ENCODE measurements at places on chromosomes 7 and 10. TPM values are rescaled to one million over a fixed set of nuclear protein-coding genes. Genes with fewer than 3 reads are reported as not detected.
A peak's percentile ranks its signal among the peaks of the same experiment; 100 is the strongest.

Gene OR2A5
- not detected for total RNA-seq

Gene PHKG1
- 5.6 TPM for total RNA-seq

Gene MUC12
- 0.14 TPM for total RNA-seq

Gene CNPY1
- not detected for total RNA-seq

Gene FXYD4
- not detected for total RNA-seq

GRCh38 chr7:1288996-1289551 lies 56.4 kb downstream of the UNCX start:
- H3K27me3 ChIP-seq, result peaks cover 3% of the 10 kb centered on the region
- H3K4me3 ChIP-seq, result peak overlapping the region; percentile 48
- no peak for DNase-seq
- no peak overlapping the region for H3K27ac ChIP-seq

DNA sequence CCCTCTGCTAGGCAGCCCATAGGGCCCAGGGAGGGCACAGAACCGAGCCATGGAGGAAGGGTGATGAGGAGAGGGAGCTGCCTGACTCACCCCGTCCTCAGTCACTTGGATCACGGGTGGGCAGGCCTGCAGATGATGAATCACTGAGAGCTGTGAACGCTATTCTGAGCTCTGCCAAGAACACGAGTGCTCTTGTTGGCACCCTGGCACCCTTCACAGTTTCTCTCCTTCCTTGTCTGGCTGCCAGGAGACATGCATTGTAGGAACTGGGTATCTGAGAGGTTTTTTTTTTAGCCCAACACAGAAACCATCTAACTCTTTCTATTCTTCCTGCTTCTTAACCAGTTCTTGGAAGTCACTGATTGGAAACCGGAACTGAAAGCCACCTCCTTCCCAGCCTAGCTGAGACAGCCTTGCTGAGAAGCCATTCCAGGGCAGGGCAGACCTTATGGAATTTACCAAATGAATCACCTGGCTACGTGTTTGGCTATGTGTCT lies 82.1 kb downstream of the SLC37A3 start:
- peak overlapping the region; percentile 82 for H3K27ac ChIP-seq
- H3K36me3 ChIP-seq, result no peaks in the 10 kb centered on the region
- no peak overlapping the region for H3K4me3 ChIP-seq
- DNase-seq, result peak; percentile 94
- no peaks in the 10 kb centered on the region for H3K27me3 ChIP-seq

- H3K27ac ChIP-seq, result no peak overlapping the region
- no peaks in the 10 kb centered on the region for H3K27me3 ChIP-seq
Observed at GRCh38 chr7:133775201-133775600, 351.9 kb upstream of the LRGUK start.

DNA sequence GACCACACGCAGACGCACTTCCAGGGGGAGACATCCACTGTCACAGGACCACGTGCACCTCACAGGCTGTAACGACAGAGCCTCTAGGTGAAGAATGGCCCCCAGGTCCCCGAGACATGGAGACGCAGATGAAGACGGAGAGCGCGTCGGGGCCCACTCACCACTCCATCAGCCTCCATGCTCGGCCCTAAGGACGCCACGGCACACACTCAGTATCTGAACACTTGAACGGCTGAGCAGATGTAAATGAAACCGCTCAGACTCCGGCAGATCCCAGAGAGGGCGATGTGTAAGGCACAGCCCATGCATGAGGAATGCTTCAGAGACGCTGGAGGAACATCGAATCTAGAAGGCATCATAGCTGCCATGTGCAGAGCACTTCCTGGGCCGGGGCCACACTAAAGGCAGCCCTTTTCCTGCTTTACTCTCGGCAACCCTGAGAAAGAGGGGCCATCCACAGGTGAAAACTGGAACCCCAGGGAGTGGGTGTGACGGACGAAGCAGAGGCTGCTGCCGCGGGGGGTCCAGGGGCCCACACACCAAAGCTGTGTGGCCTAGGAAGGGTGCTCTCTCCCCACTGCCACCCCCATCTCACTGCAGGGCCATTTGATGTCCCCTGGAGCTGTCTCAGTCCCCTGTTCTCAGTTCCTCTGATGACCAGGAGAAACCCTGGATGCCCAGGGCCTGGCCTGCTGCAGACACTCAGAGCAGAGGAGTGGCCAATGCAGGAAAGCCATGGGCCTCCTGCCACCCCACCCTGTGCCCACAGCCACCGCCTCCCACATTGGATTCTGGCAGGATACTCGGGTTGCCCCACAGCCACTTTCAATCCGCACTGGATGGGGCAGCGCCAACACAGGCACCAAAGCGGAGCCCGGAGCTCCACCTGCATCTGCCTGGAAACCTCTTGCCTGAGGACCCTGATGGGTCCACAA lies 253.8 kb downstream of the MAD1L1 start:
- H3K4me3 ChIP-seq, result no peak overlapping the region
- no peaks in the 10 kb centered on the region for H3K4me1 ChIP-seq
- H3K27me3 ChIP-seq, result no peaks in the 10 kb centered on the region
- H3K36me3 ChIP-seq, result no peaks in the 10 kb centered on the region

- no peak overlapping the region for H3K4me3 ChIP-seq
- no peak overlapping the region for H3K27ac ChIP-seq
- DNase-seq, result no peak
Observed at GRCh38 chr7:48904975-48905374, 19.4 kb upstream of the CDC14C start.

DNA sequence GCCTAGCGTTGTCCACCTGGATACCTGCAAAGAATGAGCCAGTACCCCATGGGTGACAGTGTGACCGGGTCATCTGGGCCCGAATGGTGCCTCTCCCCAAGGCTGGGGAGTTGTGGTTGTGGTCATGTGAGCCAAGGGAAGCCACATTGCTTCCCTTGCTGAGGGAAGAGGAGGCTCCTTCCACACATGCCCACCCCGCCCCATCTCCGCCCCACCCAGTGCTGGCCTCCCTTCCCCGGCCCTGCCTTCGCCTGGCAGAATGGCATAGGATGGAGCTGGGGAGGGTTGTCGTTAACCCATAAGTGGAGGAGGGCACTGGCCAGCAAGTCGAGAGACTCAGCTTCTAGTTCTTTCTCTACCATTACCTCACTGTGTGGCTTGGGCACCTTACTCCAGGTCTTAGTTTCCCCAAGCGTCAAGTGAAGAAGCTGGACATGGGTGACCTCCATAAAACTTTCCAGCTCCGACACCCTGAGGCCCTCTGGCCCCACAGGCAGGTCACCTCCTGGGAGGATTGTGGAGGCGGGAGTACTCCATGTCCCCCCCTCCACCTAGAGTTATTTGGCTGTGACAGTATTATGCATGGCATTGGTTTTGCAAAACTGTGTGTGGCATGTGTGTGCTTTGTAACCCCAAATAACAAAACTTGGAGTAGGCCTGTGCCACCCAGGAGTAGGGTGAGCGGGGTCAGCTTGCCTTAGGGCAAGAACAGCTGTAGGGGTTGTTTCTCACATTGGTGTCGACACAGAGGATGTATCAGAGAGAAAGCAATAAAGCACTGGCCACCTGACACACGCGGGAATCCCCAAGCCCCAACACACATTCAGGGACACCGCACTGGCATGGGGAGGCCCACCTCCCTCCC lies 90.5 kb upstream of the MACROH2A2 start:
- no peaks in the 10 kb centered on the region for H3K4me1 ChIP-seq
- H3K36me3 ChIP-seq, result no peaks in the 10 kb centered on the region
- H3K27ac ChIP-seq, result no peak overlapping the region
- H3K27me3 ChIP-seq, result no peaks in the 10 kb centered on the region

GRCh38 chr10:11150231-11150731 lies 132.6 kb downstream of the CELF2 start:
- H3K36me3 ChIP-seq, result no peaks in the 10 kb centered on the region
- H3K27ac ChIP-seq, result no peak overlapping the region
- peaks cover 55% of the 10 kb centered on the region for H3K4me1 ChIP-seq
- H3K4me3 ChIP-seq, result no peak overlapping the region

DNA sequence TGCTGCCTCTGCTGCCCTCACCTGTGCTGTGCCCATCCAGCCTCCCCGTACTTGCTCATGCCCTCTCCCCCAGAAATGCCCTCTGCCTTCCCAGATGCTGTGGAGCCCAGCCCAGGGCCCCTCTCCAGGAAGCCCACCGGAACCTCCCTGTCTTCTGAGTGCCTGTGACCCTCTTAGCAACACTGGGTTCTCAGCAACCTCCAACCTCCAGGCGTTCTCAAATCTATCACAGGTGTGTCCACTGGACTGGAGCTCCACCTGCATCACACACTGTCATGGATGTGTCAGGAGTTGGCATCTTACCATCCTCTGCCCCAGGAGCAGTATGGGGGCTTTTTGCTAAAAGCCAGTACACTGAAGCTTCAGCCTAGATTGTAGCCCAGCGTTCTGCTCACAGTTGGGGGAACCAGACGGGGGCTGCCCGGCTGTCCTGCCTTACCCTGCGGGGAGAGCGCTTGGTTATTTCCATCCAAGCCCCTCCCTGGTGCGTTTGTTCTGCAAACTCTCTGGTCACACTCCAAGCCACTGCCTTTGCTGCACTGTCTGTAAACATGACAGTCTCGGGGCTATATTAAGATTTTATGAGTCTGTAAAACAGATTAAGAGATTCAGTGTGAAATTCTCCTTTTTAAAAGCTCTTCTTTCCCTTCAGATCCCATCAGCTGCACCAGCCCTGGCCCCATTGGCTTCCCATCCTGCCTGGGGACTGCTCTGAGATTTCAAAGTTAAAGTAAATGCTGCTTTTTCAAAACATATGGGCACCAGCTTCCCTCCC lies 71.3 kb upstream of the CPXM2 start:
- peak; percentile 90 for DNase-seq
- H3K4me1 ChIP-seq, result peaks cover 66% of the 10 kb centered on the region
- peak overlapping the region; percentile 60 for H3K27ac ChIP-seq
- H3K36me3 ChIP-seq, result no peaks in the 10 kb centered on the region

GRCh38 chr7:50213622-50214017 lies 90.9 kb upstream of the IKZF1 start:
- no peaks in the 10 kb centered on the region for H3K4me1 ChIP-seq
- no peak for DNase-seq
- H3K36me3 ChIP-seq, result no peaks in the 10 kb centered on the region
- H3K27me3 ChIP-seq, result no peaks in the 10 kb centered on the region
- no peak overlapping the region for H3K27ac ChIP-seq

DNA sequence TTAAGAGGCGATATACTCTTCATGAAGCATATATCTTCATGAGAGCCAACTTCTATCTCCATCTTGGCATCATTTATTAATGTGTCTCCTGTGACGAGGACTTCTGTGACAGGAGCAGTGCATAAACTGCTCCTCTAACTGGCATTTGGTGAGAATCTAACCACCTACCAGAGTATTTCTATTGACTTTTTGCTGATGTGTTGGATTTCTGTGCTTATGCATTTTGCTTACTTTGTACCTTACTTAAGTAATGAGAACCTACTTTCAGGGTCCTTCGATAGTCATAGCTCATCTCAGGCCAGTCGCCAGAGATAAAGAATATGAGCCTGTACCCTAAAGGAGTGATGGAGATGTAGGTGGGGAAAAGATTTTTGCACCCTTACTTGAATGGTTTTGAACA lies 265.7 kb downstream of the SUGCT start:
- H3K36me3 ChIP-seq, result no peaks in the 10 kb centered on the region
- no peaks in the 10 kb centered on the region for H3K27me3 ChIP-seq
- no peak overlapping the region for H3K4me3 ChIP-seq
- H3K27ac ChIP-seq, result no peak overlapping the region

GRCh38 chr7:22185559-22185958 lies 171.4 kb downstream of the RAPGEF5 start:
- no peak overlapping the region for H3K27ac ChIP-seq
- H3K27me3 ChIP-seq, result no peaks in the 10 kb centered on the region

DNA sequence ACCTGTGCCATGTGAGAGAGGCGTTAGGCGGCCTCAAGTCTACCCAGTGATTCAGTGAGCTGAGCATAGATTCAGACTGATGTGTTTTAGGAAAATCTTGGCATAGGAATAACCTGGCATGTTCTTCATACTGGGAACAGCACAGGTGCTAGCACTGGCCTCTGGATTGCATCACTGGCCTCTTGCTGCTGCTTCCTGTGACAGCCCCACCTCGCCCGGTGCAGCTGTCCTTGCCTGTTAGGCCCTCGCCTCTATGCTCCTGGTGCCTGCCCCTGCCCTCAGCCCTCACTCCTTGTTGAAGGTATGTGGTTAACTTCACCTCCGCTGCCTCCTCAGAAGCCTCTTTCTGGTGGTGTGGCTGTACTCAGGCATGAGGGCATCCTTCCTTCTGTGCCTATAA lies 46.2 kb downstream of the BLNK start:
- no peaks in the 10 kb centered on the region for H3K4me1 ChIP-seq
- no peak overlapping the region for H3K27ac ChIP-seq
- no peak for DNase-seq
- H3K4me3 ChIP-seq, result no peak overlapping the region
- no peaks in the 10 kb centered on the region for H3K36me3 ChIP-seq

DNA sequence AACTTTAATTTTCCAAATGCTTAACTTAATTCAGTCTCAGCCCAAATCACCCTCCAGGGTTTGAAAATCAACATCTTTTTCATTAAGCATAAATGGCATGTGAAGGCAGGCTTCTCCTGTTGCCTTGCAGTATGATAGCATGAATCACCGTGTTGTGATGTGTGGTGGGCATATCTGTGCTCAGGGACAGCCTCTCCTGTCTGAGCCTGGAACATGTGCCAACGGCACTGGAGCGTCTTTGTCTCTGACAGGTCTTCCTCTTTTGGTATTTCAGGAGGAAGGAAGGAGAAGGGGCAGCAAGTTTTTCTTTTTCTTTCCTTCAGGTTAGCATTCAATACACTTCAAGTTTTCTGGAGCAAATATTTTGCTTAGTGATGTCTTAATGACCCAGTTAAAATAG lies 57.6 kb downstream of the LRGUK start:
- H3K4me3 ChIP-seq, result no peak overlapping the region
- H3K4me1 ChIP-seq, result no peaks in the 10 kb centered on the region
- no peak for DNase-seq
- no peak overlapping the region for H3K27ac ChIP-seq
- no peaks in the 10 kb centered on the region for H3K27me3 ChIP-seq

GRCh38 chr7:4724648-4725013 lies 42.5 kb downstream of the FOXK1 start:
- H3K36me3 ChIP-seq, result peaks cover 12% of the 10 kb centered on the region
- H3K27me3 ChIP-seq, result no peaks in the 10 kb centered on the region
- peak overlapping the region; percentile 93 for H3K27ac ChIP-seq
- no peak for DNase-seq
- H3K4me1 ChIP-seq, result no peaks in the 10 kb centered on the region

DNA sequence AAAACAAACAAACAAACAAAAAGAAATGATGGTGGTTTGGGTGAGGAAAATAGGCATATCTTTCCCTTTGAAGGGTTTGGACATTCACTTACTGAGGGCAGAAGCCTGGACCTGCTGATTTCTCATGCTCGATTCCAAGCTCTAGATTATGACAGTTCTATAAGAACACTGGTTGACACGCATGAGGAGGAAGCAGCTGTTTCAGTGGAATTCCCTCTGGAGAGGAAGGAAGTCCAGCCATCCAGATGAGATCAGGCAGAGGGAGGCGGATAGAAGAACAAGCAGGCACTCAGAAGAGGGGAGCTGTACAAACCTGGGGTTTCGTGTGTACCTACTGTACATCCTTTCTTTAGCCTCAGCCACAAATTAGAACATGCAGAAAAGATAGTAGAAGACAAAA lies 691.9 kb downstream of the INHBA start:
- no peak overlapping the region for H3K27ac ChIP-seq
- H3K4me3 ChIP-seq, result no peak overlapping the region
- no peaks in the 10 kb centered on the region for H3K4me1 ChIP-seq
- DNase-seq, result peak; percentile 65
- no peaks in the 10 kb centered on the region for H3K27me3 ChIP-seq
- no peaks in the 10 kb centered on the region for H3K36me3 ChIP-seq

All from sigmoid colon (tissue), 7 donors.